Left ventricle myocardium superior (tissue), 1 donor: ENCODE measurements at places on chromosomes 16 and 17. TPM values are rescaled to one million over a fixed set of nuclear protein-coding genes. Genes with fewer than 3 reads are reported as not detected.

The KIF19 gene
- 0.30 TPM for total RNA-seq

- no peak for DNase-seq
These were observed 13.9 kb upstream of the HELZ start for GRCh38 chr17:67258821-67259468.

The TMED6 gene
- not detected for total RNA-seq

- no peak for DNase-seq
These were observed 481 bp upstream of the GLTPD2 start for GRCh38 chr17:4788159-4788806.

GRCh38 chr17:8120520-8121406 is 2.4 kb upstream of the ALOXE3 start:
- peak; percentile 73 for DNase-seq

The SLC9A5 gene
- 1.2 TPM for total RNA-seq

- DNase-seq: no peak
These were observed 55.5 kb downstream of the SYT17 start for GRCh38 chr16:19223235-19224170.

DNA sequence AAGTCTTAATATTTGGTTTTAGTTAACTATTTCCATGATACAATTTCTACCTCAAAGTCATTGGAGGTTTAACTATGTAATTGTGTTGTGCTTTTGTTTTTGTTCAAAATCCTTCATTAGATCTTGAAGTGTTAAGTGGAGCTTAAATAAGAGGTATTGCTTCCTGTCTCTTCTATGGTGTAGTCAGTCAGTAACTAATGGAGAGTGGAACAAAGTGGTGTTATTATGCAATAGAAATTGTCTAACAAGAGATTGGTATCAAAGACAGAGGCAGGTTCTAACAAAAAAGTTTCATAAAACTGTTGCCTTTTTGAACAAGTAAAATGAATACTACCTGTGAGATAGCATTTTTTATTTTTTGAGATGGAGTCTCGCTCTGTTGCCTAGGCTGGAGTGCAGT is 45.2 kb downstream of the GRB7 start:
- no peak for DNase-seq

The TP53TG3F gene
- not detected for total RNA-seq

- no peak for DNase-seq
These were observed 26.6 kb downstream of the OR1D5 start for GRCh38 chr17:3036800-3037199.

The CHRNE gene
- total RNA-seq: 0.50 TPM

- peak; percentile 39 for DNase-seq
These were observed 19.6 kb upstream of the ATP2A3 start for GRCh38 chr17:3983606-3984484.

The BICDL2 gene
- total RNA-seq: not detected

GRCh38 chr16:19366391-19366790 is 51.3 kb upstream of the TMC5 start:
- DNase-seq: no peak

The KLHL10 gene
- total RNA-seq: 0.12 TPM

DNA sequence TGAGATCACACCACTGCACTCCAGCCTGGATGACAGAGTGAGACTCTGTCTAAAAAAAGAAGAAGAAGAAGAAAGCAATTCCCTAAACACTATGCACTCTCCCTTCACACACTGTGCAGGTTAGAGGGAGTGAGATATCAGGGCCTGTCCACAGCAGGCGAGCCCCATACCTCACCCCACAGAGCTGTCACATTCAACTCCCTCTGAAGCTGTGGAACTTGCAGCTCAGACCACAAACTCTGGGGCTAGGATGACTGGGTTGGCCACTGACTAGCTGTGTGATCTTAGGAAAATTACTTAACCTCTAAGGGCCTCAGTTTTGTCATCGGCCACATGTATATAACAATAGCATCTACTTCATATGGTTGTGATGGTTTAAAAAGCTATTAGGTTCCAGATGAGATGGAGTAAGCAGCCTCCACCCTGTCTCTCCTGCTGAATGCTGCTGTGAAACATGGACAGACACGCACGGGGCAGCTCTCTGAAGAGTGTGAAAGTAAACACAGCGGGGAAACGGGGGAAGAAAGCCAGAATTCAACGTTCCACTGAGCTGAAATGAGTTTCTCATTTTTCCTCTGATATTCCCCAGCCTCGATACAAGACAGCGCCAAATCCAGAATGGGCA is 13.6 kb upstream of the PYY start:
- no peak for DNase-seq

The KRTAP4-2 gene
- not detected for total RNA-seq

- DNase-seq: no peak
These were observed 66.3 kb upstream of the METRNL start for GRCh38 chr17:83012868-83013778.
